CD4-positive, alpha-beta T cell treated with Interleukin-4 for 4 hours (primary cell): ENCODE measurements at places on chromosomes 12 and 14.
A peak's percentile ranks its signal among the peaks of the same experiment; 100 is the strongest.

DNA sequence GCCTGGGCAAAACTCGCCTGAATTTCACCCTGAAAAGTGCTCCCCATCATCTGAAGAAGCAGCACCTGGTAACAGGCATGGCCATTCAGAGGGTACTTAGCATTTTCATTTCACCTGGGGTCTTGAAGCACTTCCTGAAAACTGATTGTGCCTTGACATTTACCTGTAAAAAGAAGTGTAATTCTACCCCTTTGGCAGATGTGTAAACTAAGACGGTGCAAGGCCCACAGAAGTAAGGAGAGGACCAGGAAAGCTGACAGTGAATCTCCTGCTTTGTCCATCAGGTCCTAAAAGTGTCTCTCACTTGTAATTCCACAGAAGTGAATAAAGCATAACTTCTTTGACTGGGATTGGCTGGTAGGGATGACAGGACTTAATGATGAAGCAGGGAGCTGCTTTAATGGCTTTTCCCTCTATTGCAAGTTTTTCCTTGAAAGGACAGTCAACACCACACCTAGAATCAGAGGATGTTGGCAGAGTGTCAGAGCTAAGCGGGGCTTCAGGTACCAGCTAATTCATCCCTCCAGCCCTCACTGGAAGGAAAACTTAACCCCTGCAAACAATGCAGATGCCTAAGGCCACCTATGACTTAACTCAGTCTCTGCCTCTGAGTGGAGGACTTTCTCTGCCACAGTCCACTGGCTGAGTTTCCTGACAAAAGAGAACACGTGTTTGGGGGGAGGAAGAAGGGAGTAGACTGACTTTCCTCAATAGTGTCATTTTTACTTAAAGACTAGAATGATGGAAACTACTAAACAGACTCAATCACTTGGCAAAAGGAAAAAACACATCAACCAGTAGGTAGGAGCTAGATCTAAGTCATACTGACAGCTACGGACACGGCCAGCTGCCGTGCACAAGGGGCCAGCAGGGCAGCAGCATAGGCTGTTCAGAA is 74.7 kb downstream of the NUAK1 start:
- DNase-seq: no peak

DNA sequence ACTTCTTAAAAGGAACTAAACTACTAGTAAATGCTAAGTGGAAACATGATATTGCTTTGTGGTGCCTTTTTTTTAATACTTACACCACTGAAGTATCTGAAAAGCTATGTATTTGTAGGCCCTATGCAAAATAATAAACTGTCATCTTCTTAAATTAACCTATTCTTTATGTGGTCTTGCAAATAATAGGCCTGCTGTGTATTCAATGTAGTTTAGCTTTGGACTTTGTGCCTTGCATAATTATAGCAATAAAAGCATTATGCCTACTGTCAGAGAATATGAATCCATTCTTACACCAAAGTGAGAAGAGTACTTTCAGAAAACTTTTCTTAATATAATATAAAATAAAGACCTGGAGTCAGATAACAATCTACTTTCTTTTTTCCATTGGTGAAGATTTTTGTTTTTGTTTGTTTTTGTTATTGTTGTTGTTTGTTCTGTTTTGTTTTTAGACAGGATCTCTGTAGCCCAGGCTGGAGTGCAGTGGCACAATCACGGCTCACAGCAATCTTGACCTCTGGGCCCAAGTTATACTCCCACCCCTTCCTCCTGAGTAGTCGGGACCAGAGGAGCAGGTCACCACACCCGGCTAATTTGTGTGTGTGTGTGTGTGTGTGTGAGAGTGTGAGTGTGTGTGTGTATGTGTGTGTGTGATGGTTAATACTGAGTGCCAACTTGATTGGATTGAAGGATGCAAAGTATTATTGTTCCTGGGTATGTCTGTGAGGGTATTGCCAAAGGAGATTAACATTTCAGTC is 213.8 kb downstream of the SLC6A15 start:
- DNase-seq: no peak

- no peak for DNase-seq
These were observed 35.5 kb upstream of the PAX9 start for GRCh38 chr14:36626151-36626550.

GRCh38 chr12:58877243-58877743 is 43.0 kb downstream of the LRIG3 start:
- DNase-seq: no peak

DNA sequence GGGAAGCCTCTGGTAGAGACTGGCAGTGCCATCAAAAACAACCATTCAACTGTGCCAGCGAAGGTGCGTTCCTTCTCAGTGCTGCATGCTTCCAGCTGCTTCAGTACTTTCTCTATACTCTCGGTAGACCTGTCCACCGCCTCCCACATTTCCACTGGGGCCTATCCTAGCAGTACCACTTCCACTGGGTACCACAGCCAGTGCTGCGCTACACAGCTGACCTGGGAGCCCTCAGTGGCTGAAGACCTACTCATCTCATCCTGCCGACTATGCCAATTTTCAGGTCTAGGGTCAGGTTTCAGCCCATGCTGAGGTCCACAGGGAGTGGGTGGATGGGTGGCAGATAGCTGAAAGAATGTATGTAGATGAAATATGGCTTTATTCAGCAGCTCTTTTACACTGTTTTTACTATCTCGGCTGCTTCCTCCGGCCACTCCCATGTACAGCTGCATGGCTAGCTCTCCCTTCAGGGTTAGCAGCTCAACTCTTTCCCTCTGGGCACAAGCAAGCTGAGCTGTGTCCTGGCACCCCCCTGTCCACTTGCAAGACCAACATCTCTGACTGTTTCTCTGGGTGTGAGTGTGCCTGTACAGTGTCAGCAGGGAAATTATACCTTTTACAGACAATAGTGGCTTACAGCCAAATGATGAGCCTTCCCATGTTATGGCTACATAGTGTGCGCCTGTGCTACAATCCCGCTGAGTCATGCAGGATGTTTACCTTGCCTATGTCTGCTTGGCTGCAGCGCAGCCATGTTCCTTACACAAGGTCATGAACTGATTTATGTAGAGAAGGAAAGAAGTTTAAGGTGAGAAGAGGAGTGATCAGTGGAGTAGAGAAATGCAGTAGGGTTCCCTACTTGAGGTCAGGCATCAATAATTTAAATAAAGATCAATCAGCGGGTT is 125.7 kb upstream of the DDHD1 start:
- no peak for DNase-seq

DNA sequence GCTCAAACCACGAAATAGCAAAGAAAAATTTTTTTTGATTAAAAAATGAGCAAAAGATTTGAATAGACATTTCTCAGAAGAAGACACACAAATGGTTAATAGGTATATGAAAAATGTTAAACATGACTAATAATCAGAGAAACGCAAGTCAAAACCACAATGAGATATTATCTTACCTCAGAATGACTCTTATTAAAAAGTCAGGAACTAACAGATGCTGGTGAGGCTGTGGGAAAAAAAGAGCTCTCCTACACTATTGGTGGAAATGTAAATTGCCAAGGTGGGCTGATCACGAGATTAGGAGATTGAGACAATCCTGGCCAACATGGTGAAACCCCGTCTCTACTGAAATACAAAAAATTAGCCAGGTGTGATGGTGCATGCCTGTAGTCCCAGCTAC is 315.5 kb upstream of the FLRT2 start:
- no peak for DNase-seq

- DNase-seq: no peak
These were observed 126.3 kb downstream of the ERC1 start for GRCh38 chr12:1117371-1117770.

- DNase-seq: peak; percentile 66
These were observed 5.7 kb downstream of the RAB35 start for GRCh38 chr12:120110550-120111501.
